ENCODE measurements at places on chromosomes 12 and 14. TPM values are rescaled to one million over a fixed set of nuclear protein-coding genes. Genes with fewer than 3 reads are reported as not detected.

The SFSWAP gene
- total RNA-seq, result 38.8 TPM

The SNX6 gene
- total RNA-seq, result 93.5 TPM

The PHLDA1 gene
- total RNA-seq, result 12.1 TPM

The NTF3 gene
- 0.80 TPM for total RNA-seq

The SERPINA5 gene
- 0.50 TPM for total RNA-seq

The C12orf54 gene
- not detected for total RNA-seq
